ENCODE measurements at places on chromosomes 1 and 21. TPM values are rescaled to one million over a fixed set of nuclear protein-coding genes. Genes with fewer than 3 reads are reported as not detected.

The CLCA4 gene
- total RNA-seq: not detected

The WNT9A gene
- 4.9 TPM for total RNA-seq

GRCh38 chr21:37176716-37177115 is 90.4 kb downstream of the VPS26C start:
- no peaks in the 10 kb centered on the region for H3K27me3 ChIP-seq
- peaks cover 51% of the 10 kb centered on the region for H3K36me3 ChIP-seq
- H3K4me1 ChIP-seq: peaks cover 14% of the 10 kb centered on the region
- H3K27ac ChIP-seq: no peak overlapping the region
- DNase-seq: no peak
- H3K4me3 ChIP-seq: no peak overlapping the region

DNA sequence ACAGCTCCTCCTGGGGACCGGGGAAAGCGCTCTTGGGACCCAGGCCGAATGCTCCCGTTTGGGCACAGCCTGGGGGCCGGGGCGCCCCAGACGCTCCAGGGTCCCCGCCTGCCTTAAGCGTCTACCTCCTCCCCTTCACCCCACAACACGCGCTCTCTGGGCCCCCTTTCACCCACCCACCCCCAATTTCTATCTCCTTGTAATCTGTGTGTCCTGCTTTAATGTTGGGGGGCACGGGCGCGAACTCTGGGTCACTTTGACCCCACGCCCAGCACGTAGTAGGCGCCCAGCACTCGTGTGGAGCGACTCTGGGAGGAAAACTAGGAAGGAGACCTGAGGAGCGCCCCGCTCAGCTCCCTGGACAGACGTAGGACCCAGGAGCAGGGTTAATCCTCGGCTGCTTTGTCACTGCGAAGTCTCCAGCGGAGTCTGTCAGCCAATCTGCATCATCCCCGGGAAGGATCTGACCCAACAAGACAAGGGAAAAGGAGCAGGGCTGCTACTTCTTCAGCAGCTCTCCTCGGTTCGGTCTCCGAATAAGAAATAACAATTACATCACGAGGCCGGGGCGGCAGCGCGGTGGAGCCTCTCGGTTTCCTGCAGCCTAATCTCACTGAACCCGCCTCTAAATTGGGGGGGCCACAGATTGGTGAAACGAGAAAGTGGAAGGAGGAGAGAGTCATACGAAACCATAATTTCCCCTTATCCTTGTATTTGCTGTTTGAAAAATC is 757 bp upstream of the NRIP1 start:
- H3K4me3 ChIP-seq: peak overlapping the region; percentile 94
- H3K4me1 ChIP-seq: peaks cover 29% of the 10 kb centered on the region
- peak overlapping the region; percentile 95 for H3K27ac ChIP-seq
- H3K36me3 ChIP-seq: no peaks in the 10 kb centered on the region

DNA sequence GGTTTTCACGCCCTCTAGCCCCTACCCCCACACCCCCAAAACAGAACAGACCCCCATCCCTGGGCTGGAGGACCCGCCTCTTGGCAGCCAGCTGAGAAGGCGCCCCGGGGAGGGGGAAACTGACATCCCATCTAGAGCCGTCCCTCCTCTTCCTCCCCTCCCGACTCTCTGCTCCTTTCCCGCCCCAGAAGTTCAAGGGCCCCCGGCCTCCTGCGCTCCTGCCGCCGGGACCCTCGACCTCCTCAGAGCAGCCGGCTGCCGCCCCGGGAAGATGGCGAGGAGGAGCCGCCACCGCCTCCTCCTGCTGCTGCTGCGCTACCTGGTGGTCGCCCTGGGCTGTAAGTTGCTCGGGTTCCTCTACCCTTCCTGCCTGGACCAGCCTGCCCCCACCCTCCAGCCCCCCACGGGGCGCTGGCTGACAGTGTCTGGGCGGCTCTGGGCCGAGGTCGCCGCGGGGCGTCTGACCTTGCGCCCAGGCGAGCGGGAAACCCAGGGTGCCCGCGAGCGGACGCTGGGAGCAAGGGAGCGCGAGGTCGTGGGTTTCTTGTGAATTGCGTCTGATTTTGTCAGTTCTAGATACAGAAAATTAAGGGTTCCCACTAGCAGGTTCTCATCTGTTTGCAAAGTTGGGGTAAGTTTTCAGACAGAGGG is 618 bp downstream of the JAM2 start:
- H3K4me1 ChIP-seq: peaks cover 20% of the 10 kb centered on the region
- no peak overlapping the region for H3K27ac ChIP-seq
- H3K36me3 ChIP-seq: no peaks in the 10 kb centered on the region
- DNase-seq: no peak
- peaks cover 46% of the 10 kb centered on the region for H3K27me3 ChIP-seq

All from osteocyte (in vitro differentiated cells).